Hematopoietic multipotent progenitor cell treated with erythropoietin and hydrocortisone succinate and interleukin-3 and kit ligand, for 8 days (in vitro differentiated cells): ENCODE measurements at places on chromosomes 7 and 10.

- no peak for DNase-seq
Observed at GRCh38 chr7:129690701-129691100, 79.2 kb downstream of the NRF1 start.

- DNase-seq, result peak; percentile 20
Observed at GRCh38 chr10:54402576-54402975, 398.5 kb downstream of the PCDH15 start.

- DNase-seq, result peak; percentile 50
Observed at GRCh38 chr7:108452707-108453106, 3.5 kb downstream of the NRCAM start.

GRCh38 chr7:77415476-77415822, 700 bp downstream of the GSAP start:
- peak; percentile 27 for DNase-seq

DNA sequence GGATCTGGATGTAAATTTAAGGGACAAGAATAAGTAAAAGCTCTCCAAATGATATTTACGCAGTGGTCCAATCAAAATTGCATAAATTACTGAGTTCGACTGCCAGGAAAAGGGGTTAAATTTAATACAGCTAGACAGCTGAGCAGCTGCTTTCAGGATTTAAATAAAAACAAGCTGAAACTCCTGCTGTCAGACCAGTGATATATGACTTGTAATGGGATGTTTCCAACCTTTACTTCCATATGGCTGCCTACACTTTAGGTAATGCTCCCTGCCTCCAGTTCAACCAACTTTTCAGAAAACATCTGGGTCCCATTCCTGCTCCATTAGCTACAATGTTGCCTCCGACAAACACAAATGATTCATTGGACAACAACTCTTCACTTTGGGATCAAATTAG, 326.3 kb upstream of the DGKB start:
- no peak for DNase-seq

- DNase-seq, result no peak
Observed at GRCh38 chr7:18338910-18339523, 156.5 kb upstream of the HDAC9 start.

GRCh38 chr7:44891372-44891771, 6.0 kb upstream of the PURB start:
- no peak for DNase-seq

- peak; percentile 75 for DNase-seq
Observed at GRCh38 chr7:2863461-2864066, 19.5 kb upstream of the GNA12 start.

DNA sequence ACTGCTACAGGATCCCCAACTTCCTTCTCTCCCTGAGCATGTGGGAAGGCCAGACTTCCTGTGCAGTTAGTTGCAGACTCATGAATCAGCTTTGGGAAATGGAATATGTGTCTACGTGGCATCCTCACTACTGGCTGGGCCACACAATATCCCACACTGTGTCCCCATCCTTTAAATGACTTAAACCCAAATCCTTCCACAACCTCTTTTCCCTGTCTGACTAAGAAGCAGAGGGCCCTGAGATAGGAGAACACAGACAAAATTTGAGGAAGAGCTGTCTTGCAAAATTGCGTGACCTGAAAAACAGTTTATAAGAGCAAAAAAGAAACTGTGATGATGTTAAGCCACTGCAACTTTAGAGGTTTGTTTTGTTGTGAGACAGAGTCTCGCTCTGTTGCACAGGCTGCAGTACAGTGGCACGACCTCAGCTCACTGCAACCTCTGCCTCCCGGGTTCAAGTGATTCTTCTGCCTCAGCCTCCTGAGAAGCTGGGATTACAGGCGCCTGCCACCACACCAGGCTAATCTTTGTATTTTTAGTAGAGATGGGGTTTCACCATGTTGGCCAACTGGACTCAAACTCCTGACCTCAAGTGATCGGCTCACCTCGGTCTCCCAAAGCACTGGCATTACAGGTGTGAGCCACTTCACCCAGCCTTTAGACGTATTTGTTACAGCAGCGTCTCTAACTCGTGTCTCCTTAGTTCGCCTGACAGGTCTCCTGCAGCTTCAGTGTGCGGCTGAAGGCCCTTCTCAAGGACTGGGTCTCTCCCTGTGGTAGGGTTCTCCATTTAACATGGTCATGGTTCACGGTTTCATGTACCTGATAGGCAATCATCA, 46.9 kb upstream of the SFMBT2 start:
- DNase-seq, result no peak

DNA sequence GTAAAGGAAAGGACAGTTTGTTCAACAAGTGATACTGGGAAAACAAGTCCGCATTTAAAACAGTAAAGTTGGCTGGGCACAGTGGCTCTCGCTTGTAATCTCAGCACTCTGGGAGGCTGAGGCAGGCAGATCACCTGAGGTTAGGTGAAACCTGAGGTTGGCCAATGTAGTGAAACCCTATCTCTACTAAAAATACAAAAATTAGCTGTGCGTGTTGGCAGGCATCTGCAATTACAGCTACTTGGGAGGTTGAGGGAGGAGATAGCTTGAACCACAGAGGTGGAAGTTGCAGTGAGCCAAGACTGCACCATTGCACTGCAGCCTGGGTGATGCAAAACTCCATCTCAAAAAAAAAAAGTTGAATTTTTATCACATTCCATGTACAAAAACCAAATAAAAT, 35.7 kb downstream of the ZNF92 start:
- no peak for DNase-seq

DNA sequence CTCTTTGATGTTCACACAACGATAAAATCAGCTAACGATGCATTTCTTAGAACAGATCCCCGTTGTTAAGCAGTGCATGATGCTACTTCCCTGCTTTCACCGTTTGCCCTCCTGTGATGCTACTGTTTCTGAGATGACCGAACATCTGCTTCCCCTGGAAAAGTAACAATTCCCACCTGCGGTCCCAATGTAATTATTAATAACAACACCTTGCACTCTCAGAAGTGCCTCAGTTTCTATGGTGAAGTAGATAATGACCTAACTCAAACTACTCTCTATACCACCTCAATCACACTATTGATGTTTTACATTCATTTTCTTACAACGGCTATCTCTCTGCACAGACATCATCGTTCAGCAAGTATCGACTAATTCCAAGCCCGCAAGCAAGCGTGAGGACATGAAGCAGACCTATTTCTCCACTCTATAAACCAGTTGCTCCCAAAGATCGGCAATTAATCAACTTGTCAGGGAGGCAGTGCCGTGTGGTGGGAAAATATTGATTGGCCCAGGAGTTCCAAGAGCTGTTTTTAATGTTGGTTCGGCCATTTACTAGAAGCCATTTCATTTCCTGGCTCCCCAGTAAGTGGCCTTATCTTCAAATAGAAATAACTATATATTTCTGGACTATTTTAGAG, 42.7 kb downstream of the FAM107B start:
- DNase-seq, result no peak

DNA sequence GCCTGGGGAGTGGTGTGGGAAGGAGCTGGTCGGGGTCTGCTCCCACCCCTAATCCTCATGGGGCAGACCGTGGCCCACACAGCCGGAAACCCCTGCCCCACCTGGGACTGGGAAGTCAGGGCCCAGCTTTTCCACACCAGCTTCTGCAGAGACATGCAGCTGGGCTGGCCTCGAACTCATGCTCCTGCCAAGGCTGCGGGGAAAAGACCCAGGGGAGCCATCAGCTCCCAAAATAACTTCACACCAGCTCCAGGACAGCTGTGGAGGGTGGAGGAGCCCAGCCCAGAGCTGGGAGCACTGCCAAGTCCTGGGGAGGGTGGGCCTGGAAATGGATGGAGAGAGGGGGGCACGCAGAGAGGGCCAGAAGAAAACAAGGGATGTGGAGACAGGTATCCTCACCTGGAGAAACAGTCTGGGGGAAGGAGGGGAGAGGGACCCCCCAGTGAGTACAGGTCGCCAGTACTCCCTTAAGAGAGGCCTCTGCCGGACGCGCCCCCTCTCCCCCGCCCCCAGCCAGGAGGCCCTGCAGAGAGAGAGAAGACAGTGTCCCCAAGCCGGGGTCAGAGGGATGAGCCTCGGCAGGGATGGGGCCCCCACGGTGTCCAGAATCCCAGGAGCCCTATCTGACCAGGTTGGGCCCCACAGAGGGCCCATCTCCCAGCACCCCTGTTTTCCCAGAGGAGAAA, 11.5 kb upstream of the GRIFIN start:
- no peak for DNase-seq

DNA sequence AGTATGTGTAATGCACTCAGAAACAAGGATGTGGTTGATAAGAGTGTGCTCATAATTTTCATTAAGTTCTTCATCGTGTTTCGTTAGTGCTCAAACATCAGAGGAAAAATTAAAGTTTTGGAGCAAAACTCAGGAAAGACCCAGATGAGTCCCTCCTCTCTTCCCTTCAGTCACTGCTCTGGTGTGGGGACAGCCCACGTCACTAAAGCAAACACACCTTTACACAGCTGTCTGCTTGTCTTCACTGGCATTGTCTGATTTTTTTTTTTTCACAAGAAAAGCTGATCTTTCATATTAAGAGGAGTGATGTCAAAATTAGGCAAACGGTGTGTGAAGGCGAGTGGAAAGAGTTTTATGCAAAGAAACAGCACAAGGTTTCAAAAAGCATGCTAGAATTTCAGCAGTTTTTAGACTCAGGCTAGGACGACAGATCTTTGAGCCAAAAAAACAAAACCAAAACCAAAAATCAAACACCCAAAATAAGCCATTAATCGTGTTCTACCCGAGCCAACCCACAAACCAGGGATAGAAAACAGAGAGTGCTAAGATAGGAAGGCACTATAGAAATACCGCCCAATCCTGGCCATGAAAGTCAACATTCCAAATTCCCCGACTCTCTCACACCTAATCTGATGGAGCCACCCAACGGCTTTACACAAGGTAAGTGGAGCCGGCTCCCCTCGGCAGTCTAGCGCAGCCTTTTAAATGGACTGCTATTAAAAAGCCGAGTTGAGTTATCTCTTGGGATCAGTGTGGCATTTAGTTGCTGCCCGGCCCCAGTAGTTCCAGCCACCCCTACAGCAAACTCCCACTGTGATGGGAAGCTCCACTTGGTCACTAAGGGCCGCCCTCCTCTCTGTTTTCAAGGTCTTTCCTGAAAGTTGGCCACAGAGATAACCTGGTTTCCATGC, 27.9 kb upstream of the GATA3 start:
- no peak for DNase-seq

DNA sequence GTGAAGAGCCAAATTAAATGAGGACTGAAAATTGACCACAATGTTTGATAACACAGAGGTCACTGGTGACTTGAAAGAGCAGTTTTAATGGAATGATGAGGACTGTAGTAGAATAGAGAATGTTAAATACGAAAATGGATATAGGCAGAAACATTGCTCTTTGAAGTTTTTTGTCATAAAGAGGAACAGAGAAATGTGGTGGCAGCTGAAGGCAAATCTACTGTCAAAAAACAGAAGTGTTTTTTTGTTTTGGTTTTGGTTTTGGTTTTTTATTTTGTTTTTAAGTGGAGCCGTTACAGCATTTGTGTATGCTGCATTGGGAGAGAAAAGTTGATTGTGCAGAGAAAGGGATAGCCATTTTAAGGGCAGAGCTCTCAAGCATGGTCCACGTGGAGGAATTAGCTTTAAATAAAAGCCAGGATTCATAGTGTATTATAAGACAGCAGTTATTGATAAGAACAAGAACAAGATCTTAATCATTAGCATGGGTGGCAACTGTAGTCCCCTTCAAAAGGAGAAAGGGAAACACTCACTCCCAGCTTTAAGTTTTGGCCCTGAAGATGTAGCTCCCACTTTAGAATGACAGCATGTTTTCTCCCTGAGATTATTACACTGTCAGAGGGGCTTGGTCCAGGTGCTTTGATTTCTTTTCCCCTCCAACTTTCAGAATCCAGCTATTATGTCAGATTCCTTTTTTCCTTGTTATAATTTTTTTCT, 156.7 kb upstream of the BET1 start:
- no peak for DNase-seq

DNA sequence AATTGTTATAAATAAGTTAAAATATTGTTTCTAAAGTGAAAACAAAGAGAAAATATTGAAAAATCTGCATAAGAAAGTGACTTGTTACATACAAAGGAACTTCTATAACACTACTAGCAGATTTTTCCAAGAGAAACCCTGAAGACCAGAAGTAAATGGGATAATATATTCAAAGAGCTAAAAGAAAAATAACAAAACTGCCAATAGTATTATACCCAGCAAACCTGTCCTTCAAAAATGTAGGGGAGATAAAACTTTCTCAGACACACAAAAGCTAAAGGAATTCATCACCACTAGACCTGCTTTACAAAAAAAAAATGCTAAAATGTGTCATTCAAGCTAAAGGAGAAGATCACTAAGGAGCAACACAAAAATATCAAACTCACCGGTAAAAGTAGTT, 17.0 kb downstream of the CADPS2 start:
- DNase-seq, result no peak

DNA sequence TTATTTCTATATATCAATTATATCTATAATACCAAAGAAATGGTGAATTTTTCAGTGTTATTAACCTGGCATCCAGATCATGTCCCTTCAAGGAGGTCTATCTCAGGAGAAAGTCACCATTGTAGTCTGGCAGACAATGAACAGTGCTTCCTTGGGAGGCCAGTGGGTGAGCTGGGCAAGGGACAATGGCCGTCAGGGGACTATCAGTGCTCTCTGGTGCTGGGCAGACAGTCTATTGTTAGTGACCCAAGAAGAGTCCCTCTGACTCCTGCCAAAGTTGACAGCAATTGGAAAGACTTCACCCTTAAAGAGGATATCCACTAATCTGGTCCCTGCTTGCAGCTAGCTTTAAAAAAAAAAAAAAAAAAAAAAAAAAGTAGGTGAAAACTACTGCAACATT, 7.1 kb downstream of the JAZF1 start:
- no peak for DNase-seq

DNA sequence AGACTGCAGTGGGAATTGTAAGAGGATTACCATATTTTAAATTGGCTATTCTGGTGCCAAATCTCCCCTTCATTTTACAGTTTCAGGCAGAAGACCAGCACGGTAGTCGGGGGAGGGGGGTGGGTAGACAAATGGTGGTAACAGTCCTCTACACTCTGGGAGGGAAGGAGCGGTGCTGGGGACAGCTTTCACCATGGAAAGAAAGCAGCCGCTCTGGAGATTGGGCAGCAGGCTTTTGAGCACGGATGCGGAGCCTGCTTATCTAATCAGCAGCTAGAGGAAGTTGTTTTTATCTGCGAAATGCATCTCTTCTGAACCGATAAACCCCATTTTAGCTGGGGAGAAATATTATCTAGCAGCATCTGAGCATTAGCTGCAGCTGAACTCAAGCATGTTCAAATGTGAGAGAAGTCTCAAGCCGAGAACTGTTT, 28.7 kb downstream of the IKZF1 start:
- DNase-seq, result peak; percentile 75

GRCh38 chr7:2821161-2821841, 22.8 kb downstream of the GNA12 start:
- DNase-seq, result no peak
